Naive B cell (primary cell): ENCODE measurements at places on chromosomes 12 and 14.

DNA sequence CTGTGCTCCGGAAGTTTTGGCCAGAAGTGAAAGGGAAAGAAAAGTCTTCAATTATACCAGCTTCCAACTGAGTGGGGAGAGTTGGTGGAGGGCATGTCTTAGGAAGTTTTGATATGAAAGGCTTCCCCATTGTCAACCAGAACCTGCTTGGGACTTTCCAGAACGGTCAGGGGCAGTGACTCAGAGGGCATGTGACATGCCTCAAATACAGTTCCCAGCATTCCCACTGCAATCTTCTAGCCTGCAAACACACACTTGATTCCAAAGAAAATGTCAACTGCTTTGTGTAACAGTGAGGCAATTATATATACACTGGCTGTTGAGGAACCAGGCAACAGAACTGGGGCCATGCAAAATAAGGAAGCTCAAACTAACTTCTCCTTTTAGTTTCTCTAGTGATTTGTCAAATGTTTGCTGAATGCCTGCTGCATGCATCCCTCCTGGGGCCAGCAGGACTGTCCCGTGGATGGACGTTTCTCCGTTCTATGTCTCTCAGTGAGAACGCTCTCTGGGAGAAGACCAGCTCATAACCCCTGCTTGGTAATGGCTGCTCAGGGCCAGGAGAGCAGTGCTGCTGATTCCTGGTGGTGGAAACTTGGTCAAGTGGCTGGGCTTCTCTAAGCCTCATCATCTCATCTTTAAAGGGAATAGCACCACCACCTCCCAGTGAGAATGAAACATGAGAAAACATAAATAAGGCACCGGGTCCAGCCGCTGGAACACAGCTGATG lies 18.3 kb downstream of the SLC25A47 start:
- H3K27ac ChIP-seq: peak overlapping the region; percentile 93
- H3K27me3 ChIP-seq: no peaks in the 10 kb centered on the region
- peaks cover 21% of the 10 kb centered on the region for H3K4me1 ChIP-seq

- DNase-seq: peak; percentile 26
- H3K36me3 ChIP-seq: no peaks in the 10 kb centered on the region
- H3K4me3 ChIP-seq: peak overlapping the region; percentile 97
- H3K27ac ChIP-seq: peak overlapping the region; percentile 33
- H3K4me1 ChIP-seq: peaks cover 74% of the 10 kb centered on the region
Measured at GRCh38 chr12:89349814-89350213, 2.5 kb downstream of the DUSP6 start.

- no peaks in the 10 kb centered on the region for H3K36me3 ChIP-seq
- H3K4me1 ChIP-seq: peaks cover 7% of the 10 kb centered on the region
- DNase-seq: no peak
- no peak overlapping the region for H3K4me3 ChIP-seq
Measured at GRCh38 chr12:39619316-39619659, 315 bp downstream of the ABCD2 start.

DNA sequence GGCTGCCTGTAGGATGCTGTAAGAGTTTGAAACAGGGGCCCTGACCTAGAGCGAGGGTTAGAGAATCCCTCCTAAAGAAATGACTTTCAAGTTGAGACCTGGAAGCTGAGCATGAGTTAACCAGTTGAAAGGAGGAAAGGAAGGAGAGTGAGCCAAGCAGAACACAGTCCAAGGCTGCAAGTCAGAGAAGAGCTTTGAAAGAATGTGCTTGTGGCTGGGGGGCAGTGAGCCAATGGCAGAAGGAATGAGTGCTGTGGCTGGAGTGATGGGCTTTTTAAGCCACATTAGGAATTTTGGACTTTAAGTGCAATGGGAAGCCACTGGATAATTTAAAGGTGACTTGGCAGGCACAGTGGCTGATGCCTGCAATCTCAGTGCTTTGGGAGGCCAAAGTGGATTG lies 18.1 kb downstream of the CDKN1B start:
- H3K4me3 ChIP-seq: no peak overlapping the region
- H3K27me3 ChIP-seq: no peaks in the 10 kb centered on the region
- H3K27ac ChIP-seq: peak overlapping the region; percentile 17
- no peak for DNase-seq
- peaks cover 27% of the 10 kb centered on the region for H3K4me1 ChIP-seq

DNA sequence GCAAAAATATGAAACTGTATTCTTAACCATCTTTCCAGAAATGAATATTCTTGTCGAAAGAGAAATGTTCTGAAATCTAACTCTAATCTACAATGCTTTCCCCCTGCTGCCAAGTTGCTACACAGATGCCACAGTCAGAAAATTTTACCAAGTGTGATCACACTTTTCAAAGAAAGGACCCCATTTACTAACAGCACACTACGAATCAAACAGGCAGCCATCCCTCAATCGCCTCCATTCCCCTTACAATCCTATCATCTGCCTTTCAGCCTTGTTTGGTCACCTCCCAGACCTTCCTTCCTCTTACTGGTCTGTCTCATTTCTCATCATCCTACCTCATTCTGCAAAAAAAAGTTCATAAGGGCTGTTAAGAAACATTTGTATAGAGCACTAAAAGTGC lies 190.1 kb downstream of the MED13L start:
- H3K4me1 ChIP-seq: peaks cover 33% of the 10 kb centered on the region
- H3K27ac ChIP-seq: no peak overlapping the region
- no peaks in the 10 kb centered on the region for H3K27me3 ChIP-seq
- peak overlapping the region; percentile 8 for H3K4me3 ChIP-seq
- H3K36me3 ChIP-seq: peaks cover 4% of the 10 kb centered on the region
- no peak for DNase-seq

DNA sequence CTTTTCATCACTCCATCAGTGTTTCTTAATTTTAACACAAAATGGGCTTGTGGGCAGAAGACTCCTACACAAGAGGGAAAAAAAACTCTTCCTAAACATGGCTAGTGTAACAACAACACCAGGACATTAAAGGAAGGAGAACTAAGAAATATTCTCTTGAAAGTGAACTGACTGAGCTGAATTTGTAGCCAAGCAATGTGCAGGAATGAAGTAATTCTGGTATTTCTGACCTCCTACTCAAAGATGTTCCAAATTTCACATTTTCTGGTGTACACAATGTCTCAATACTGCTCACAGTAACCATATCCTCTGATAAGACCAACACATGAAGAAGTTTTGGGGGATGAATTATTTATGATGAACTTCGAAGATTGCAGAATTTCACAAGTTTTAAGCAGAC lies 357.3 kb downstream of the DUSP6 start:
- H3K36me3 ChIP-seq: no peaks in the 10 kb centered on the region
- no peak overlapping the region for H3K27ac ChIP-seq
- no peaks in the 10 kb centered on the region for H3K4me1 ChIP-seq
- DNase-seq: no peak
- H3K27me3 ChIP-seq: peaks cover 14% of the 10 kb centered on the region
- no peak overlapping the region for H3K4me3 ChIP-seq

DNA sequence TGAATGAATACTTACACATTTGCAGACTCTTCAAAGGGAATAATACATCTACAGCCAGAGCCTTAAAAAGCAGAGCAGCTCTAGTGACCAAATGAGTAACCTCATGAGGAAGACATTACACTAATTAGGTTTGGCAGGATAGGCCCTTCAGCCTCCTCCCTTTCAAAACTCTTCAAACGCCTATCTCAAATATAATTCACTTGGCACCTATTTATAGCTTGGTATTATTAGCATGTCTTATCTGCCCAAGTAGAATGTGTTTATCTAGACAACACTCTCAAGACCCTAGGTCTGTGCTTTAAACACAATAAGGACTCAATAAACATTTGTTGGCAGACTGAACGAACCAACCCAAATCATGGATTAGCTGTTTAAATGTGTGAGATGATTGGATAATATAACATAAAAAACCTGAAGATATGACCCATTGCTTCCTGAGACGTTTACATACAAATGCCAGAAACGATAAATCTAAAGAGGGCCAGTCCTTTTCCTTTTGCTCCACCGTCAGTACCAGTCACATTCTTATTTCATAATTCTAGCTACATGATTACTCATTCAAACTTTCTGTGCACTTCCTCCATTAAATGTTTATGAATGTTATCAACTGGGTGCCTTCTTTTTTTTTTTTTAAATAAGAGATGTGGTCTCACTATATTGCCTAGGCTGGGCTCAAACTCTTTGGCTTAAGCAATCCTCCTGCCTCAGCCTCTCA lies 123.3 kb downstream of the CEP83 start:
- H3K27me3 ChIP-seq: no peaks in the 10 kb centered on the region
- no peak overlapping the region for H3K4me3 ChIP-seq
- H3K27ac ChIP-seq: peak overlapping the region; percentile 33
- no peaks in the 10 kb centered on the region for H3K36me3 ChIP-seq
- DNase-seq: no peak
- H3K4me1 ChIP-seq: peaks cover 12% of the 10 kb centered on the region

GRCh38 chr14:57754527-57754926 lies 111.4 kb downstream of the SLC35F4 start:
- H3K4me3 ChIP-seq: no peak overlapping the region
- H3K36me3 ChIP-seq: no peaks in the 10 kb centered on the region
- no peaks in the 10 kb centered on the region for H3K4me1 ChIP-seq
- H3K27ac ChIP-seq: no peak overlapping the region
- no peak for DNase-seq
- no peaks in the 10 kb centered on the region for H3K27me3 ChIP-seq

GRCh38 chr12:124550123-124551089 lies 17.0 kb downstream of the NCOR2 start:
- no peaks in the 10 kb centered on the region for H3K36me3 ChIP-seq
- peaks cover 88% of the 10 kb centered on the region for H3K4me1 ChIP-seq
- H3K27me3 ChIP-seq: no peaks in the 10 kb centered on the region

DNA sequence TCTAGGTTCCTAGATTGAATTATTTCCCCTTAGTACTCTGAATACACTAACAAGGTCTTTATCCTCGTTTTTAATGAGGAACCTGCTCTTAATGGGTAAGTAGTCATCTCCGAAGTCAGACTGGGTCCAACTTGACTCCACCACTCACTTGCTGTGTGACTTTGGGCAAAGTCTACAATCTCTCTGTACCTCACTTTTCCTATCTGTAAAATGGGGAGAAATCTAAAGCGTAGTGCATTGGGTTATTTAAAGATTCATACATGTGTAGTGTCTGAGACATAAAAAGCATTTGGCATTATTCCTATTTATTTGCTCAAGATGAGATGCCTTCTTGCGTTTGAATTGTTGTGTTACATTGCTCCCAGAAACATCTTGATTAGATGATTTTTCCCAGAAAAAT lies 51.5 kb downstream of the GTF2A1 start:
- peak overlapping the region; percentile 79 for H3K27ac ChIP-seq
- peak overlapping the region; percentile 94 for H3K4me3 ChIP-seq
- H3K27me3 ChIP-seq: no peaks in the 10 kb centered on the region

GRCh38 chr12:122063694-122064024 lies 14.9 kb upstream of the MLXIP start:
- no peak overlapping the region for H3K27ac ChIP-seq
- peaks cover 48% of the 10 kb centered on the region for H3K4me1 ChIP-seq
- peaks cover 4% of the 10 kb centered on the region for H3K36me3 ChIP-seq
- no peak for DNase-seq

DNA sequence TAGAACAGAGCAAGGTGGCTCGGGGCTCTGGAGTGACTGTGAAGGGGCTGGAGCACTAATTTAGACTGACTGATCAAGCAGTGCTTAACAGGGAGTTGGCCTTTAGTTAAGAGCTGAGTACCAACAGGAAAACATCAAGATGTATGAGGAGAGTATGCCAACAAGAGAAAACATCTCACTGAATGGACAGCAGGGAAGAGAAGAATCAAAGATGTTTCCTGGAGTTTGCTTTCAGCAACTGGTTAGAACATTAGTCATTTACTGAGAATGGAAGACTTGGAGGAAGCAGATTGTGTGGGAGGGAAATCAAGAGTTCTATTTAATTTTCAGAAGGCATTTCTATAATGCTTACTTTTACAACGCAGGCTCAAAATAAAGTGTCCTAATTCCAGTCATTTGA lies 259.3 kb downstream of the ADAMTS20 start:
- no peak overlapping the region for H3K4me3 ChIP-seq
- no peaks in the 10 kb centered on the region for H3K36me3 ChIP-seq
- H3K27me3 ChIP-seq: peaks cover 10% of the 10 kb centered on the region

- peaks cover 53% of the 10 kb centered on the region for H3K4me1 ChIP-seq
- no peaks in the 10 kb centered on the region for H3K36me3 ChIP-seq
- H3K27ac ChIP-seq: no peak overlapping the region
- no peaks in the 10 kb centered on the region for H3K27me3 ChIP-seq
- H3K4me3 ChIP-seq: no peak overlapping the region
- peak; percentile 59 for DNase-seq
Measured at GRCh38 chr14:91059576-91060350, 678 bp downstream of the RPS6KA5 start.
